ENCODE measurements at places on chromosomes 2 and 18. TPM values are rescaled to one million over a fixed set of nuclear protein-coding genes. Genes with fewer than 3 reads are reported as not detected.

The FMNL2 gene
- 16.1 TPM for total RNA-seq

- peaks cover 68% of the 10 kb centered on the region for H3K27me3 ChIP-seq
- DNase-seq, result peak; percentile 13
- peak within 1 kb of the TSS; percentile 61 for H3K27ac ChIP-seq
Observed at GRCh38 chr2:170715062-170715931, at the start of gene SP5. TSS of gene SP5 (plus strand) at chr2:170715337. CDS start at chr2:170715513, 176 bp downstream.

DNA sequence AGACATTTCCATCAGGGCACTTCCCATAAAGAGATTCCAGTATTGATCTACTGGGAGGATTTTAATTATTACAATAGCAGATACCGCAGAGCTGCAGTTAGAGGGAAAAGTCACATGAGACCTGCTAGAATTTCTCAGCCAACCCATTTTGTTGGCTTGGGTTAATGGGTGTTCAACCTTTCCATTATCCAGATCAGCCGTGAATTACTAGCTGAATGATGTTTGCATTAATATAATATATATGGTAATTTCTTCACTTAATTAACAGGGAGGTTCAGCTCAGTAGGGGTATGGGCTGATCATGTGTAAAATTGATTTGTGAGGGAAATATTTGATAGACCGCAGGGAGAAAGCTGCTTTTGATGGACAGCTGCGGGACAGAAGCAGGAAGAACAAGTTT is 56.4 kb upstream of the OTX1 start:
- DNase-seq, result no peak

DNA sequence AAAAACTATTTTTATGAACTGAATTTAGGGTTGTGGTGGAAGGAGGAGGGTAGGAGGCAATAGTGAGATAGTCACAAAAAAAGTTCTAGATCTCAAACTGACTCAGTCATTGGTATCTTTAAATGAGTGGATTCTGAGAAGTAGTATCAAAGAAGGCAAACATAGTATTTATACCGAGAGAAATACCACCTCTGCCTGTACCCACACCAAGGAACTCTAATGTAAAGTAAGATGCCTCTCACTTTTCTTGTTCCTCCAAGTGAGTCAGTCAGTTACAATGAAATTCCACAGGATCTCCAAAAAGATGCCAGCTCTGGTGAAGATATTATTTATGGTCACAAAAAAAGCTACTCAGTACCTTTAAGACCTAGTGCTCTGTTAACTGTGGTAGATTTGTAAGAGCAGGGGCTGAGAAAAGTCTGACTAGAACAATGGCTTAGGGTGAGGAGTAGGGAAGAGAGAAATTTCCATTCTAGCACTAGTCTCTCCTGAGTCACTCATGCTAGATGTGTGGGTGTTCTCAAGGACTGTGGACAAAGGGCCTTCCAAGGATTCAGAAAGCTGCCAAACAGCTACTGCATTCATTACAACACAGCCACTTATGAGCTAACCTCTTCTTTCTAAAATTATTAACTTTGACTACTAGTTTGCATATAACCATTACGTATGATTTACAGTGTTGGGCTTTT is 36.3 kb downstream of the YWHAQ start:
- no peak for DNase-seq
- peak overlapping the region; percentile 28 for H3K4me3 ChIP-seq
- H3K27ac ChIP-seq, result peak overlapping the region; percentile 85
- no peaks in the 10 kb centered on the region for H3K27me3 ChIP-seq

GRCh38 chr2:4895371-4895770 is 796.8 kb upstream of the SOX11 start:
- H3K27me3 ChIP-seq, result no peaks in the 10 kb centered on the region
- no peaks in the 10 kb centered on the region for H3K4me1 ChIP-seq
- H3K36me3 ChIP-seq, result no peaks in the 10 kb centered on the region
- H3K4me3 ChIP-seq, result no peak overlapping the region

DNA sequence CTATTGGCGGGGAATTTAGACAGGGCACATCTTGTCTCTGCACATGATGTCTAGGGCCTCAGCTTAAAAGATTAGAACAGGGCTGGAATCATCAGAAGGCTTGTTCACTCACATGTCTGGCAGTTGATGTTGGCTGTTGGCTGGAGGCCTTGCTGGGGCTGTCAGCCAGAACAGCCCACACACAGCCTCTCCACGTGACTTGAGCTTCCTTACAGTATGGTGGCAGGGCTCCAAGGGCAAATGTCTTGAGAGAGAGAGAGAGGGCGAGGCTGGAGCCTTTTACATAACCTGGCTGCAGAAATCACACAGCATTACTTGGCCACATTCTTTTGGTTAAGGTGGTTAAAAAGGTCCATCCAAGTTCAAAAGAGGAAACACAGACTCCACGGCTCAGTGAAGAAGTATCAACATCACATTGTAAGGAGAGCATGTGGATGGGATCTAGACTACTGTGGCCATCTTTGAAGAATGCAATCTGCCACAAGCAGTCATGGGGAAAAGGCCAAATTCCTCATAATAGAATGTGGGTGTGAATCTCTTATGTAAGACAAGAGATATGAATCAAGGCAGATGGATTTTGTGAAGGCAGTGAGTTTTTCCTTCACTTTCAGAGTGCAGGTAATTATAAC is 30.4 kb downstream of the SRSF7 start:
- H3K27me3 ChIP-seq, result no peaks in the 10 kb centered on the region
- H3K4me3 ChIP-seq, result peak overlapping the region; percentile 40
- peaks cover 48% of the 10 kb centered on the region for H3K36me3 ChIP-seq
- DNase-seq, result no peak
- peak overlapping the region; percentile 87 for H3K27ac ChIP-seq

The EVX2 gene
- not detected for total RNA-seq

- no peak for DNase-seq
- no peaks in the 10 kb centered on the region for H3K36me3 ChIP-seq
- no peak overlapping the region for H3K4me3 ChIP-seq
- no peak overlapping the region for H3K27ac ChIP-seq
- no peaks in the 10 kb centered on the region for H3K4me1 ChIP-seq
Observed at GRCh38 chr2:72512376-72512775, 313.5 kb downstream of the EXOC6B start.

GRCh38 chr2:219045937-219046550 is 4.7 kb upstream of the CFAP65 start:
- no peak overlapping the region for H3K4me3 ChIP-seq
- H3K27ac ChIP-seq, result no peak overlapping the region

DNA sequence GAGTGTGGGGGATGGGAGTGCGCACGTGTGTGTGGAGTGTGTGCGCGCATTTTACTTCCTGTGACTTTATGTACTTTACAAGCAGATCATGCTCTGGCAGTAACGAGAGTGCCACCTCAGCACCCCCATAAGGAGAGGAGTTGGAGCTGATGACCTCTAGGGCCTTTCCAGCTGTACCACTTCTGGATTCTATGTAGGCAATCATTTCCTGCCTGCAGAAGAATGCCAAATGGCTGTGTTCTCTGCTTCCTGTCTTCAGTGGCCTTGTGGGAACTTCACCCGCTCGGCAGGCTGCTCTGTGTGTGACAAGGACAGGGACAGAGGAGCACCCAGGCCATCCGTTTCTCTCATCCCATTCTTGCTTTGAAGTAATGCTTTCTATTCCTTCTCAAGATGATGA is 22.8 kb upstream of the ZNF385B start:
- H3K4me1 ChIP-seq, result no peaks in the 10 kb centered on the region
- DNase-seq, result no peak
- no peak overlapping the region for H3K27ac ChIP-seq
- H3K27me3 ChIP-seq, result peaks cover 3% of the 10 kb centered on the region
- H3K4me3 ChIP-seq, result no peak overlapping the region

All from activated T-helper 1 cell treated with anti-CD3 and anti-CD28 coated beads, Interleukin-12 subunit alpha, Interleukin-12 subunit beta, Interleukin-2, Interleukin-4 antibody, amounts not matched to agents 30 ng/mL and 10 ng/mL and 1 ng/mL, durations not matched to agents 14 hours and 24 hours and 36 hours (primary cell).